Tibial nerve (tissue), 4 donors: ENCODE measurements at places on chromosomes 16 and 17. TPM values are rescaled to one million over a fixed set of nuclear protein-coding genes. Genes with fewer than 3 reads are reported as not detected.

DNA sequence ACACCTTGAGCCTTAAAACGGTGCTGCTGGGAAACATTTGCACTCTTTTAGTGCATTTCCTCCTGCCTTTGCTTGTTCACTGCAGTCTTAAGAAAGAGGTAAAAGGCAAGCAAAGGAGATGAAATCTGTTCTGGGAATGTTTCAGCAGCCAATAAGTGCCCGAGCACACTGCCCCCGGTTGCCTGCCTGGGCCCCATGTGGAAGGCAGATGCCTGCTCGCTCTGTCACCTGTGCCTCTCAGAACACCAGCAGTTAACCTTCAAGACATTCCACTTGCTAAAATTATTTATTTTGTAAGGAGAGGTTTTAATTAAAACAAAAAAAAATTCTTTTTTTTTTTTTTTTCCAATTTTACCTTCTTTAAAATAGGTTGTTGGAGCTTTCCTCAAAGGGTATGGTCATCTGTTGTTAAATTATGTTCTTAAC, 4.4 kb downstream of the SOX9 start:
- H3K27me3 ChIP-seq: no peaks in the 10 kb centered on the region
- no peaks in the 10 kb centered on the region for H3K36me3 ChIP-seq
- no peak overlapping the region for H3K27ac ChIP-seq
- peak overlapping the region; percentile 62 for H3K4me3 ChIP-seq
- no peak for DNase-seq

GRCh38 chr17:34730816-34731215, 151.4 kb downstream of the TMEM132E start:
- no peaks in the 10 kb centered on the region for H3K36me3 ChIP-seq
- DNase-seq: no peak
- H3K27ac ChIP-seq: no peak overlapping the region
- no peaks in the 10 kb centered on the region for H3K27me3 ChIP-seq
- H3K4me1 ChIP-seq: no peaks in the 10 kb centered on the region

GRCh38 chr17:72266112-72266775, 145.4 kb downstream of the SOX9 start:
- no peaks in the 10 kb centered on the region for H3K27me3 ChIP-seq
- no peaks in the 10 kb centered on the region for H3K4me1 ChIP-seq
- no peak overlapping the region for H3K27ac ChIP-seq
- no peaks in the 10 kb centered on the region for H3K36me3 ChIP-seq
- no peak overlapping the region for H3K4me3 ChIP-seq
- DNase-seq: no peak

GRCh38 chr16:82650804-82651203, 24.0 kb downstream of the CDH13 start:
- no peak overlapping the region for H3K4me3 ChIP-seq
- no peak for DNase-seq
- H3K4me1 ChIP-seq: no peaks in the 10 kb centered on the region

TMEM98 gene
- 191 TPM for total RNA-seq

DUS1L gene
- 85.2 TPM for total RNA-seq

CMTM4 gene
- total RNA-seq: 20.4 TPM
